ENCODE measurements at places on chromosomes 6 and 20.

GRCh38 chr20:40868551-40869217 lies 159.9 kb upstream of the TOP1 start:
- DNase-seq = no peak

DNA sequence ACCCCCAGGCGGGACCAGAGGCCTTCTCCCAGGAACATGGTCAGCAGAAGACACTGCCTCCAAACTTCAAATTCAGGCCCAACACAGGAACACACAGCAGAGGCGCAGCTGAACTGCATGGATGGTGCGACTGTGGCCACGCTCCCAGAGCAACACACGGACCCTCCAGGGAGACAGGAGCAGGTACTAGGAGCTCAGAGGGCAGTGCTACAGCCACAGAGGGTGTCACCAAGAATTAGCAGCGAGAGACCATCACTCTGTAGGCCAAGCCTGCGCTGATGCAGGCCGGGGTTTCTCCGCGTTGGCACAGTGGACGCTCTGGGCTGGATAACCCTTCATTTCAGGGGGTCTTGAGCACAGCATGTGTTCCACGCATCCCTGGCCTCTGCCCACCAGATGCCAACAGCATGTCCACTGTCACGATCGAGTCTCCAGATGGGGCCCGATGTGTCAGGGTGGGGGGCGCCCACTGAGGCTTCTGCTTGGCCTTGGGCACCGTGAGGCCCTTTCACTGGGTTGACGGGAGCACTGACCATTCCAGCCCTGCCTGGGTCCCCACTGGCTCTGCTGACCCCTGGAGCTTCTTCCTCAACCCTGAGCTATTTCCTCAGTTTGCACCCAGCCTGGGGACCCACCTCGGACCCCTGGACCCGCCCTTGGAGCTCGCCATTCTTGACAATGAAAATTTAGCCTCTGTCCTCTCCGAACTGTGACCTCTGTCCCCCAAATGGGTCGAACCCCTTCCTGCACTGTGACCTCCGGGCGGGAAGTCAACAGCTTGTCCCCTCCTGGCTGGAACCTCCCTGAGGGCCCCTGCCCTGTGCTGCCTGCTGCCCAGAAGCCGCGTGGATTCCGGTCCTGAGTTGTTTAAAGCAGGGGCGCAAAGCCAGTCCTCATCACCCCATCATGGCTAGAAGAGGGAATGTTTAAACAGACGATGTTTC lies 239.4 kb downstream of the DLL1 start:
- no peak for DNase-seq

DNA sequence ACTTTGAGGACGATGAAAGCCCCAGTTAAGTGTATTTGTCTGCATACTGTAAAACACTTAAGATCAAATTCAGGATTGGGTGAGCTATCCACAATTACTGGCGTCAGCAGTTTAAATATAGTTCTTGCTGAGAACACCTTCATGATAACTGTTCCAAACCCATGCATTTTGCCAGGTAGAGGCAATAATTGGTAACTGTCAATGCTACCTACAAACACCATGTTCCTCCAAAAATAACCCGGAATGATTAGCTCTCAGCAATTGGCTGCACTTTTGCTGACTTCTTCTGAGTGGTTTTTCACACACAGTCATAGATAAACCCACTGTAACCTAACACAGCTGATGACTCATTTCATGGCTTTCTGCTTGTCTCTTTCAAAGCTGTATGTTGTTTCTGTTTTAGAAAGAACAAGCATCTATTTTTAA lies 1358.6 kb upstream of the GJE1 start:
- DNase-seq = no peak

DNA sequence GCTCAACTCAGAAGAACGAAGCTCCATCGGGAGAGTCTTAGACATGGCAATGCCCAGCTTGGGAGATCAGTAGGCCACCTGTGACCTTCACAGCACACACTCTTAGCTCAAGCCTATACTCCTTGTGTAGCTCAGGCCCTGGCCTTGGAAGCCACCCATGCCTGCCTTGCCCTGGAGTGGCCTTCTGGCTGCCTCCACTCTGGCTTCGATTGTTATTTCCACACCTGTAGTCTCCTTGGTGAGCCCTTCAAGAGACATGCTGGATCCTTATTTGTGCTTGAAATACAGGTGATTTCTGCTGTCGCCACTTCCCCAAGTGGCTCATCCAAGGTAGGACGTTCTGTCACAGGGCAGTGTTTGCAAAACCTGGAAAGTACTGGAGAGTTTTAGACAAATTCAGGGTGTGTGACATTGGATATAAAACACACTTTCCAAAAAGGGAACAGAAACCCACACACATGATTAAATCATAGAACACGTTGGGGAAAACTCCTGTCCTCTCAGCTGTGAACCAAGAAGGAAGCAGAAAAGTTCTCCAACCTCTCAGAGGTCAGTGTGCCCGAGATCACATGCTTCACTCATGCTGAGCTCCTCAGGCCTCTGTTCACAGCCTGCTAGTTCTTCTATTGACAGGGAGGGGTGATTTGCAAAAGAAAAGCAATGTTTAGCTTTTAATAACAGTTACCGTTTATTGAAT lies 391.8 kb downstream of the CDC5L start:
- no peak for DNase-seq

DNA sequence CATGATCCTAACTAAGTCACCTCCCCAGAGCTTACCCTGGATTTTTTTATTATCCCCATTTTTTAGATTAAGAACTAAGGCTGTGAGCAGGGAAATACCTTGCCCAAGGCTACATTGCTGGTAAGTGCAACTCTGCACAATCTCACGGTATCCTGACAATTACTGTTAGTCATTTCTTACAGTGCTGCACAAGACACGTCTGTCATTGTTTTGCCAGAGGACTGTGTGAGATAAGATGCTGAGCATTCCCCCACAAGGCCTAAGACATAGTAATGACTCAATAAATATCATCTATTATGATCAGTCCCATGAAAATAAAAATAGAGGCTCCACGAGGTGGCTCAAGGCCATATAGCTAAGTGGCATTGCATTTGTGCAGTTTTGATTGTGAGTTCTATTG lies 21.0 kb downstream of the PFDN4 start:
- DNase-seq = no peak

DNA sequence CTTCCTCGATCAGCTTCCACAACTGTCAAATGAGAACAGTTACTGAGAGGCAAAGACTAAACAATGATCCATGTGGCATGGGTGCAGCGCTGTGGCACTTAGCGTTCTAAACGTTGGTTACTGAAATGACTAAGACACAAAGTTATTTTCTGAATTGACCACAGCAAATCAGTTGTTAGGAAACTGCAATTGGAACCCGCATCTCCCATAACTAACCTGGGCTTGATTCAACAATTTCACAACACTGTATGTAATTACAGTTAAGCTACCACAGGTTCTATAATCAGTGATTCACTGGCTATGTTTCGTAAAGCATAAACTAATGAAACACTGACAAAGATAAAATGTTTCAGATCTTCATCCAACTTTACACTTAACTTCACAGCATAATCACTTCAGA lies 12.5 kb downstream of the WDR27 start:
- DNase-seq = no peak

GRCh38 chr6:131640100-131640499 lies 3.0 kb downstream of the ENPP3 start:
- DNase-seq = no peak

DNA sequence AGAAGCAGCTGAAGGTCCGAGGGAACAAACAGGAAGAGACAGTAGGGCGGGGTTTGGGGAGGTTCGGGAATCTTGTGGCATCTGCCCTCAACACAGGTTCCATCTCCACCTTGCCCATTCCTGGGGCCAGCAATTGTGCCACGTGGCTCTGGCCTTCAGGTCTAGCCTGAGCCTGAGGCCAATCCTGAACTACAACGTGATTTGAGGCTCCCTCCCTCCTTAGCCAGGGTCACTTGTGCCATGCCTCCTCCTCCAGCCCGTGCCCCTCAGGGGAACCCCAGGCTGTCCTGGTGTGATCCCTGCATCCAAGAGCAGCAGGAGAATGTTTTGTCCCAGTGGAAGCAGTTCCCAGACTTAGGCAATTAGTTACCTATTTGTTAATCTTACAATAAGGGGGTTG lies 3.0 kb downstream of the CST9 start:
- DNase-seq = no peak

- DNase-seq = no peak
These were observed 52.9 kb downstream of the STK4 start for GRCh38 chr20:45019027-45019761.

- DNase-seq = no peak
These were observed 3.4 kb downstream of the ETV7 start for GRCh38 chr6:36384095-36384494.

- DNase-seq = peak; percentile 80
These were observed at the start of gene GMEB2 for GRCh38 chr20:63626424-63627128. TSS of gene GMEB2 (minus strand) at chr20:63627101. CDS start at chr20:63619397, 7,704 bp downstream.

- no peak for DNase-seq
These were observed 2.8 kb upstream of the ASF1A start for GRCh38 chr6:118890997-118891790.

Data from GM12891 (cell line).